ENCODE measurements at places on chromosomes 1 and 21.
A peak's percentile ranks its signal among the peaks of the same experiment; 100 is the strongest.

- DNase-seq, result no peak
These were observed 6.5 kb upstream of the ZZZ3 start for GRCh38 chr1:77688939-77689338.

DNA sequence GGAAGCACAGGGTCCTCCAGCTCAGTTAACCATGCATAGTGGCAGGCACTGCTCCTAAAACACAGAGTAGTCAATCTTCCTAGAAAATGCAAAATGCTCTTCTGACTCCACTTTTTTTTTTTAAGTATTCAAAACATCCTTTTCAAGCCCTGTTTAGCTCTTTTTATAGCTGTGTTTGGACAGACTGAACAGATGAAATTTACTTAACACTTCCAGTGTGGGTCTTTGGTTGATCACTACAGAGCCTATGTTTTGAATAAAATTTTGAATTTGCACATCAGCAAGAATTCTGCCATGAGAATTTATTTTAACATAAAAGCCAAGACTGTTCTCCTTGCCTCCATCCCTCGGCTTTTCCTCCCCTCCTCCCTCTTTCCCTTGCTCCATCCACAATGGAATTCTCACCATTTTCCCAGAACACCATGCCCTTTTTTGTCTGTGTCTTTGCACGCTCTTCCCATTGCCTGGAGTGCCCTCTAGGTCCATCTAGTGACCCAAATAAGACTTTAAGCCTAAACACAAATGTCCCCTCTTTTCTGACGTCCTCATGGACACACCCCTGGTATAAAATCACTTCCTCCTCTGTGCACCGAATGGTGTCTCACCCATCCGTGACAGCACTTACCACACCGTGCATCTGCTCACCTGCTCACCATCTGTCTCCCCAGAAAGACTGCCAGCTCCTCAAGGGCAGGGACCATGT lies 24.0 kb upstream of the CPT2 start:
- DNase-seq, result peak; percentile 41

DNA sequence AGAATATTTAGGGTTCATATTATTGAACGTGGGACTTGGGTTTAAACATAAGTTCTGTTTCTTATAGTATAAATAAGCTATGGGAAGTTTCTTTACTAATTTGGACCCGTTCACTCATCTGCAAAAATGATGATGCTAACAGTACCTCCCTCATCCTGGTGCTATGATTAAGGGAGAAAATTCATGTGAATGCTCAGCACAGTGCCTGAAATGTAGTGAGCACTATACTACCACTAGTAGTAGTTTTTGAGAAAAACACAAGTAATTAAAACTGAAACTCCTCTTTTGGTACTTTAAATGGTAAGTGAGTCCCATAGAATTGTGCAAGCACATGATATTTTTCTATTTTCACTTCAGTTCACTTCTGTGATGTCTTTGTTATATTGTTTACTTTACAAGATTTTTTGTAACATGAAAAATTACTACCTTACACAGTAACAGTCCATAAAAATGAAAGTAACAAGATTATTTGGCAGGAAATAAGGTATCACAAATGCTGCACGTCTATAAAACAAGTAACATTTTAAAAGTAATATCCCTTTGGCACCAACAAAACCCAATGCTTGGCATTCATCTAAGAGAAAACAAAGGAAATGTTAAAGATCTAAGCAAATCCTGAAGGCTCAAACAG lies 11.3 kb upstream of the PTPRC start:
- DNase-seq, result no peak

GRCh38 chr1:30183895-30184294 lies 539.5 kb downstream of the MATN1 start:
- no peak for DNase-seq

DNA sequence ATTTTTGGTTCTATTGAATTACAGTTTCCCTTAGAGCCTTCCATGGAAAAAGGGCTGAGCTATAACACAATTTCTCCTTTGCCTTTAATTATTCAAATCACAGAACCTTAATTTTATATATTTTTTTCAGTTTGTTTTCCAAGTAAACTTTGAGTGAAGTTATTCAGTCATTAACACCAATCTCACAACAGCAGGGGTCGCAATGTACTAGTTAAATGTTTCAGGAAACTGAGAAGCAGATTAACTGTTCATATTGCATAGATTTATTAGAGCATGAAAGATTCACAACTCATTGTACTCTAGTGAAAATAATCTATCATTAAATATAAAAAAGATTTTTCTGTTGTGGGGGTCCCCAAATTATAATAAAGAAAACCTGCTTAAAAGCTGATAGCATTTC lies 64.1 kb downstream of the KIFAP3 start:
- peak; percentile 43 for DNase-seq

- peak; percentile 78 for DNase-seq
These were observed 31.1 kb upstream of the SLC45A3 start for GRCh38 chr1:205711105-205712048.

- no peak for DNase-seq
These were observed 8.9 kb upstream of the IL12RB2 start for GRCh38 chr1:67298762-67299161.

DNA sequence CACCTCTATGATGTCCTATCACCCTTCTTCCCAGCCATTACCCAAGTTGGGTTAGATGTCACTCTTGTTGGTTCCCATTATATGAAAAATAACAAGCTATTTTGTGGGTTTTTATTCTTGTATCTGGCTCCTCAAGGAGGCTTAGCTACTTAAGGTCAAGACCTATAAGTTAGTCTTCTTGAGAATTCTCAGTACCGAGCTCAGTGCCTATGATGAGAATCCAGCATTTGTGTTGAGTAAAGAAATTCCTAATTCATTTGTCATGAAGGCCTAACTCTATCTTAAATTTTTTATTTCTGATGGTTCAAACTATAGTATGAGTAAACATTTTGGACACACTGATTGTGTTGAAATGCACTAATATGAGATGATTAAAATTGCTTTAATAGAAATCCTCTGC lies 15.9 kb downstream of the NUF2 start:
- DNase-seq, result no peak

DNA sequence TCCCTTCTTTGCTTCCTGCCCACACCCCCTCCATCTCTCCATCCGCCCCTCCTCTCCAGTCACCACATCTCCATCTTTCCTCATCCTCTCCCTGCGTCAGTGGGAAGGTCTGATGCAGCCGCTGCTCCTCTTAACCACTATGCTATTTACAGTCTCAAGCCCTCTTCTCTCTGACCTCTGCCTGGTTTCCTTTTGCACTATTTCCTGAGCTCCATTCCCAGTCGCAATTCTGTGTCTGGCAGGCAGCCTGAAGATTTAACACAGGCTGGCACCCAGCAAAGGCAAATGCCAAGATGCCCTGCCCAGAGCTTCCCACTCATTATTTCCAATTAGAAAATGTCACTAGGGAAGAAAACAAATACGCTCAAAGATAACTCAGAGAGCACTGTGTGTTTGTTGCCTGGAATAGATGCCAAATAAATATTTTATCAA lies 89.6 kb upstream of the LPGAT1 start:
- peak; percentile 71 for DNase-seq

- peak; percentile 79 for DNase-seq
These were observed 14.8 kb upstream of the KIF1B start for GRCh38 chr1:10195570-10195969.

- DNase-seq, result peak; percentile 32
These were observed 2.7 kb downstream of the EPHX1 start for GRCh38 chr1:225812488-225813213.

GRCh38 chr1:201221201-201221846 lies 30.7 kb downstream of the IGFN1 start:
- no peak for DNase-seq

DNA sequence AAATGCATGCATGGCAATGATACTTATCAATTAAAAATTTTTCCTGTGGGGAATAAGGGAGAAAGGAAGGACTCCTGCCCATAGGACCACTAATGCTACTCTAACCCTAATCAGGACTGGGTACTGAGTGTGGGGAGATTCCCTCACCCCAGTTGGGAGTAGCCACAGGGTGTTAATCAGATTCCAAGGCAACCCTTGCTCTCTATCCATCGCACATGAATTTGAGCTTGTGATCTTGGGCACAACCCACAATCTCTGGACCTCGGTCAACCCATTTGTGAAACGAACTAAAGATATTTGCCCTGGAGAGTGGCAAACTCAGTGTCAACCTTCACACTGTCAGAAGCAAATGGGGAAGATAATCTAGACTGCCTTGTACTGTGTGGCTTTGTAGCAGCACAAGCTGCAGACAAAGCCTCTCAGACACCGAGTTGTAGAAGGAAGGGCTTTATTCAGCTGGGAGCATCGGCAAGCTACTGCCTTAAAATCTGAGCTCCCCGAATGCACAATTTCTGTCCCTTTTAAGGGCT lies 69.5 kb downstream of the SERINC2 start:
- peak; percentile 3 for DNase-seq

DNA sequence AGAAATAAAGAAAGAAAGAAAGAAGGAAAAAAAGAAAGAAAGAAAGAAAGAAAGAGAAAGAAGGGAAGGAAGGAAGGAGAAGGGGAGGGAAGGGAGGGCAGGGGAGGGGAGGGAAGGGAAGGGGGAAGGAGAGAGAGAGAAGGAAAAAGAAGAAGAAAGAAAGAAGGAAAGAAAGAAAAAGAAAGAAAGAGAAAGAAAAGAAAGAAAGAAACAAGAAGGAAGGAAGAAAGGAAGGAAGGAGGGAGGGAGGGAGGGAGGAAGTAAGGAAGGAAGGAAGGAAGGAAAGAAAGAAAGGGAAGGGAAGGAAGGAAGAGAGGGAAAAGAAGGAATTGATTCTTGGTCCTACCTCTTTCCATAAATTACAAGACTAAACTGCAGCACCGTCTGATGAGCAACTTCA lies 186.1 kb downstream of the URB2 start:
- DNase-seq, result no peak

DNA sequence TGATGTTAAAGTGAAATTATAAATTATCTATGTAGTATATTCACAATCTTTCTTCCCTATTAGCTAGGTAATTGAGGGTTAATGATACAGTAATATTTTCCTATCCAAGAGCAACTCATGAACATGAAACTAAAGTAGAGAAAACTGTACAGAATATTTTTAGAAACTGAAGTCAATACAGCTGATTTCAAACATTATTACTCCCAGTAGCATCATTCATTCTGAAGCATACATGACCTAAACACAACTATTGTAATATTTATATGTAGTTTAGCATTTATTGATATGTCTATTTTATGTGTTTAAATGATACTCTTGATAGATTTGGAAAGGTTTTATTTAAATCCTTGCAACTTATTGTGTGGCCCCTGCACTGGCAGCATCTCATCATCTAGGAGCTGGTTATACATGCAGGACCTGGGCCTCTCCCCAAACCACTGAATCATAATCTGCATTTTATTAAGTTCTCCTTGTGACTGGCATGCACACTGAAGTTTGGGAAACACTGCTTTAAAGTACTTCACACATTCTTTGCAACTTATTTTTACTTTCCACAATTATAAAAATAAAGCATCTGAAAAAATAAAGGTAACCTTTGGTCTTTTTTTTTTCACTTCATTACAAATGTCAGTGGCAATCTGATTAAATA lies 199.9 kb downstream of the LRRC40 start:
- DNase-seq, result no peak

GRCh38 chr1:180815188-180815587 lies 97.5 kb upstream of the KIAA1614 start:
- DNase-seq, result no peak

- DNase-seq, result no peak
These were observed 13.0 kb upstream of the PAQR6 start for GRCh38 chr1:156260896-156261295.

DNA sequence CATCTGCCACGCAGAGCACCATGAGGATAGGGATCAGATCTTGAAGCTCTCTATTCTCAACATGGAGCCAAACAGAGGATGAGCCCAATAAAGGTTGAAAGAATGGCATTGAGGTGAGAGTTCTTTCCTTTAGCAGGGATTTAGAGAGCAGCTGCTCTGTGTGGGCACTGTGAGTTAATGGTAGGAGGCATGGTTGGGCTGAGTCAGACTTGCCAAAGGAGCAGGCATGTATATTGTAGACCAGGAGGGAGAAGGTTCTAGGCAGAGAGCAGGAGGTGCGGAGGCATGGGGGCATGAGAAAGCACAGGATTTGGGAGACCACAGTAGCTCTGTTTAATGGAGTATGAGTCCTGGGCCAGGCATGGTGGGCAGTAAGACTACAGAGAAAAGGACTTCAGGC lies 32.0 kb downstream of the TMEM53 start:
- DNase-seq, result no peak

DNA sequence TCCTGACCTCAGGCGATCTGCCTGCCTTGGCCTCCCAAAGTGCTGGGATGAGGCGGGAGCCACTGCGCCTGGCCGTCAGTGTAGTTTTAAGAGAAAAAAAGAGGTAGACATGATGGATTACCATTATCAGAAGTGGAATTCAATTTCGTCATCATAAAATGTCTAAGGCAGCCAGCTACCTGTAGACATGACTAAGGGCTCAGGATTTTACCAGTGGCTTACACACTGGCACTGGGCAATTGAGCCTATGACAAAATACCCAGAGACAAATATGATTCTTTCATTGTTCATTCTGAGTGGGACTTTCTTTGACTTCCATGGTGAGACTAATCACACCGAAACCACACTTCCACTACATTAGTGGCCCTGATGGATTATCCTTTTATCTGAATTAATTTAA lies 181.5 kb downstream of the GABPA start:
- DNase-seq, result no peak

GRCh38 chr1:244010191-244010590 lies 40.9 kb upstream of the ZBTB18 start:
- DNase-seq, result no peak

DNA sequence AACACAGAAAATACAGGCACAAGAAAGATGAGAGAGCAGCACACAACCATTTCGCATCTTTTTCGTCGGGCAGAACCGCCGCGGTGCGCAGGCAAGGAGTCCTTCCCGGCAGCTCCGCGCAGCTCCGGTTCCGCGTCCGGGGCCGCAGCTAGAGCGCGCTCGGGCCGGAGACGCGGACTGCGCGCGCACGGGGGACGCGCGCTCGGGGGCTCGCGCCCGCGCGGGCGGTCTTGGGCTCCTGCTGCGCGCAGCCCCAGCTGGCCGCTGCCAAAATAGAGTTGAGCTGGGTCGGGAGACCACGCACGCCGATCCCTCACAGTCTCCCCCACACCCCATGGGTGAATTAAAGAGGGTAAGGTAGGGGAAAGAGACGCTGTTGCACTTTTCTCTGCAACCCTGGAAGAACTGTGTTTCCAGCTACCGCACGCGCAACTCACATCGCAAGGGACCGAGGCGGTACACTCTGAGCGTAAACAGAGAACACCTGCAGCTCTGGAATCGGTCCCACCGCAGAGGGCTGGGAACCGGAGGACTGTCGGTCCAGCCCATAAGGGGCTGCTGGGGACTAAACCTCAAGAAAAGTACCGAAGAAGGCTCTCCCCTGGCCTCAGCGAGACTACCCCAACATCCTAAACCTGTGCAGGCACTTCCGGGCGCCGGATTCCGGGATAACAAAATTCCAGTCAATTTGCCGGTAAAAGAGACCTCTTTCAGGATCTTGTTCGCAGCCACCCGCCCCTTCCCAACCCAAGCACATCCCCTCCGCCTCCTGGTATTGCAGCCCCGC lies 1.7 kb downstream of the NR5A2 start:
- no peak for DNase-seq

- no peak for DNase-seq
These were observed 16.3 kb upstream of the PINK1 start for GRCh38 chr1:20616847-20617487.

Data from renal cortical epithelial cell (primary cell).